Naive thymus-derived CD4-positive, alpha-beta T cell (primary cell): ENCODE measurements at places on chromosomes 4 and X. TPM values are rescaled to one million over a fixed set of nuclear protein-coding genes. Genes with fewer than 3 reads are reported as not detected.

- DNase-seq: no peak
Observed at GRCh38 chr4:159146488-159146887, 43.6 kb downstream of the RAPGEF2 start.

- DNase-seq: no peak
Observed at GRCh38 chrX:119481323-119481801, 13.1 kb downstream of the SLC25A5 start.

GRCh38 chrX:54530357-54530900 is 410 bp downstream of the GNL3L start:
- no peak for DNase-seq

DNA sequence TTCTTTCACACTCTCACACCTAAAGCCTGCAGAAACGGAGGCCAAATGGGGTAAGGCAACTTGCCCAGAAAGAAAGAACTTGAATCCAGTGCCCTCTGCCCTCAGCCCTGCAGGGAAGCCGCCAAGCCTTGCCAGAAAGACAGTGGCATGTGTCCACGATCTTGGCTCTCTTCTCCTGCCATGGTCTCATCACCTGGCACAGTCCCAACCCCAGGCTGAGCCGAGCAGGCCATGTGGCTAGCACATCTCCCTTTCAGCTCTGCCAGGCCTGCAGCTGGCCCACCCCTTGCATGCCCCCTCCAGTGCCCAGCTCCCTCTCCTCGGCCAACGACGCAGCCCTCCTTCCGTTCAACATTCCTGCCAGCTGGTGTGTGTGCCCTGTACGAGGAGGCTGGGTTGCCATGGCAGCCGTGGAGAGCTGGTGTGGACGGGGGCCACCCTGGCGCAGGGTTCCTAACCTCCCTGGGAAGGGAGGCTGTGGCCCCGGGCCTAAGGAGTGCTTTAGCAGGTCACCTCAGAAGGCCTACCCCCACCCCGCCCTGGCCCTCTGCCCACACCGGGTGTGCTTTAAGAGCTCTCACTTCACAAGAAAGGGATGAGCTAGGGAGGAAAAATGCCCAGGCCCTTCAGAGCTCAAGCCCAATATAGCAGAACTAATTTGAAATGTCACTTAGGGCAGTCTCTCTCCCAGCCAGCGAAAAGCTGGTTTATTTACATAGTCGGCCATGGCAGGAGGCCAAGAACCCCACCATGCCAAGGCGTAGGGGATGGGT is 73.0 kb upstream of the PJA1 start:
- no peak for DNase-seq

DNA sequence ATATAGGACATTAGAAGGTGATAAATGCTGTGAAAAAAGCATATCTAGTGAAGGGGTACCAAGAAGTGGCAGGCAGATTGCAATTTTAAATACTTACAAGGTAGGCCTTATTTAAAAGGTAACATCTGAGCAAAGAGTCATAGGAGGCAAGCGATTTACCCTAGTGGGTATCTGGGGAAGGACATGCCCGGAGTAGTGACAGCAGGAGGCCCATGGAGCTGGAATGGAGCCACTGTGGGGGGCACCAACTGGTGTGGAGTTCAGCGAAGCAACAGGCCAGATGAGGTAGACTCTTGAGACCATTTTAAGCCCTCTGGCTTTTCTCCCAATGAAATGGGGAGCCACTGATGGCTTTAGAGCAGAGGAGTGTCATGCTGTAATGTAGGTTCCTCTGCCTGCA is 37.3 kb downstream of the SEC24D start:
- DNase-seq: no peak

DNA sequence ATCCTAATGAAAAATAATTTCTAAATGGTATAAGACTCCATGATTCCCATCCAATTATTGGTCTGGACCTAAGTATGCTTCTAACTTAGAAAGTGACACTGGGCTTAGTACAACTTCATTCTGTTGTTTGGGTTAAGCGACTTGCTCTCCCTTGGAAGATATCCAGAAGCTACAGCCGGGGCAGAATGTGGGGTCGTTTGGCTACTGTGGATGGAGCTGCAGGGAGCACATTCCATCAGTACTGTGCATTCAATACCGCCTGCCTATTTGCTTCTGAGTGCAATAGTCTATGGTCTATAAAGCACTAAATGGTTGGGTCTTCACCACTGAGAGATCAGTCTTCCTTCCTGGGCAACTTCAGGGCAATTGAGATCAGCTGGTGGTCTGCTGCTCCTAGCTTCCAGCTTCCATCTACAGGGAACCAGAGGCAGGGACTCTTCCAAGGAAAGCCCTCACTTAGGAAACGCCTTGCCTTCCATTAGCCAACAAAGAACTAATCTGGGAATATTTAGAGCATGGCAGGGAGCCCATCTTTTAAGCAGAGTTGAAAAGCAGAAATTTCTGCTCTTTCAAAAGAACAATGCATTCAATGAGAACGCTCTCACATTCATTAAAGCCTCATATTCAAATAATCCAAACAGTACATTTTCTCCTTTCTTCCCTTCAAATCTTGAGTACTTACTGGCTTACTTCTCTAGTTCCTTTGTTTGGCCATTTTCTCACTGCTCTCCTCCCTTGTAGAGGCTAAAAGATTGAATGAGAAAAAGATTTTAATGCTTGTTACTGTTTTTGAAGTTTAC is 1049.9 kb upstream of the TENM3 start:
- no peak for DNase-seq

DNA sequence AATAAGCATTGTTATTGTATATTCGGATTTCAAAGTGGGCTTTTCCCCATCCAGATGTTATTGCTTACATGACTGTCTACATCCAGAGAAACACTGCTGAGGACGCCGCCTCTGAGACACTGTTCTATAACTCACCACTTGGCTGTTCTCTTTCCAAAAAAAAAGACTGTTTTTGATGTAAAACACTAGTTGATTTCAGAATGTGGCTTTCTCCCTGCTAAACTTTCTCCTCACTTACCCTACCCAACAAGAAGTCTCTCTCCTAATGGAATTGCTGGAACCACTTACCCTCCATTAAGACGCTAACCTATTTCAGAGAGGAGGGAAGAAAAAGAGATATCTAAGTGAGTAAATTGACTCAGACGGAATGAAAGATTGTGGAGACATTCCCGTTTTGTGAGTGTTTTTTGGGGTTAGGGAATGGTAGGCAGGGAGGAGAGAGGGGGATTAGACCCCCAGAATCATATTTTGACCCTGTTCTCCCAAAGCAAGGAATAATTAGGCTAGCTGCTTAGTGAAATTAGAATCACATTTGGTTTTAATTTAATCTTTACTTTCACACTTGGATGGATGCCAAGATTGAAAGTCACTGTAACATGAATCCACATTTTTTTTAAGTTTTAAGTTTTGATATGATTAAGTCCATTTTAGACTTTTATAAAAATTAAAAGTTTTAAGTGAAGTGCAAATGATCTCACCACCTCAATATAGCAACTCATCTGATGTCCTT is 174.9 kb downstream of the CHIC2 start:
- DNase-seq: no peak

- no peak for DNase-seq
Observed at GRCh38 chr4:112094330-112094729, 50.9 kb upstream of the FAM241A start.

GRCh38 chr4:95263391-95263790 is 285.4 kb downstream of the UNC5C start:
- DNase-seq: no peak

GRCh38 chr4:79747252-79747651 is 325.8 kb downstream of the ANTXR2 start:
- DNase-seq: no peak

DNA sequence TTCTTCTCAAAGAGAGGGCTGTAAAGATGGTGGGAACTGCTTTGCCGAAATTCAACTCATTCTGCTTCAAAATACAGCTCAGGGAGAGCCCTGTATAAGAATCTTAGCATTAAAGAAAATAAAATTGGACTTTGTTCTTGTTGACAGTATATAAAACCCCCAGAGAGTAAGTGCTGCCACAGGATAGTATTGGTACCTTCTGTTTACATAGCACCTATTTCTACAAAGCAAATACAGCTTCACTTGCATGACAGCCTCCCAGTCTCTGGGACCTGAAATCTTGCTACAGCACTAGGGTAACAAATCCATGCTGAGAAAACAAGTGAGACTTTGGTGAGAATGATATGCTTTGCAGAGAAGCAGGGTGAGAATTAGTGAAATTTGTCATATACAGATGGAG is 428.6 kb downstream of the ADGRL3 start:
- DNase-seq: no peak

SPANXD gene
- not detected for total RNA-seq

AREG gene
- total RNA-seq: 13.0 TPM

MTMR8 gene
- total RNA-seq: 9.2 TPM

TMSB15C gene
- 4.2 TPM for total RNA-seq

STOX2 gene
- not detected for total RNA-seq

NPY2R gene
- not detected for total RNA-seq

MAGED4 gene
- total RNA-seq: not detected

FATE1 gene
- total RNA-seq: not detected
